HFFc6 (cell line): ENCODE measurements at places on chromosomes 6 and 20.

DNA sequence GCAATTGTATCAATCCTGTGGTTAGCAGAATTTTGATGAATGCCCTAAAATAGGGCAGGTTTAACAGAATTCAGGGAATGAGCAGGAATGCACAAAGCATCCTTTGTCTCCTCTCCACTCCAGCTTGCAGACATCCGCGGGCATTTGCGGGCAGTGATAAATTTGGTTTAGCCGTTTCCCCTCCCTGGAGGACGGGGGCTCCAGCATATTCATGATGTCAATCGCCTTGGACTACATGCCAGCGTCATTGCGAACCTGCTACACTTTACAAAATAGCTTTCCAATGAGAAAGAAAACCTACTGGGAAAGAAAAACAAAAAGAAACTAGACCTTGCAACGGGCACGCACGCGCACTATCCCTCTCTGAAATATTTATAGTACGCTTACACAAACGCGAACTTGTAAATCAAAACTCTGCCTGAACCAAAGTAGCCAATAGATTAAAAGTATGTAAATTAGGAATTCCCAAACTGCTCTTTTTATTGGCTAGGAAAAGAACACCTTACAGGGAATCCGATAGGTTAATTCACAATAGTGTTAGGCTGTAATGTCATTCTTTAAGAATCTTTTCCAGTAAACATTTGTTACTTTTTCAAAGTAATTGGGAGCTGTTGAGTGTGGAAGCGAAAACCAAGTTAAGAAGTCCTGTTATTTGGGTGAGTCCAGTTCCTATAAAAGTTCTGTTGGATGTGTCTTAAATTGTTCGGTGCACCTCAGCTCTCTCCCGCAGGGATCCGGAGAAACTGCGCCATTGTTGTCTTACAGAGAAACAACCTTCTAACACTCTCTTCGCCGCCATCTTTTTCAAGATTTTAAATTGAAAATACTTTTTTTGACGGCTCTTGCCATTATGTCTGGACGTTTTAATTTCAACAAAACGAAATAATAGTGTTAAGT is 136.7 kb downstream of the HFE start:
- peak; percentile 98 for DNase-seq

- peak; percentile 83 for DNase-seq
These were observed 42.8 kb upstream of the UBR2 start for GRCh38 chr6:42520786-42521607.

- peak; percentile 9 for DNase-seq
These were observed 118.6 kb upstream of the BCLAF1 start for GRCh38 chr6:136408204-136408603.

GRCh38 chr6:167303675-167304625 is 12.8 kb downstream of the UNC93A start:
- no peak for DNase-seq

GRCh38 chr6:32974016-32974333 is 5.6 kb downstream of the BRD2 start:
- peak; percentile 66 for DNase-seq

- peak; percentile 15 for DNase-seq
These were observed 950 bp downstream of the KCTD20 start for GRCh38 chr6:36443471-36444428.

DNA sequence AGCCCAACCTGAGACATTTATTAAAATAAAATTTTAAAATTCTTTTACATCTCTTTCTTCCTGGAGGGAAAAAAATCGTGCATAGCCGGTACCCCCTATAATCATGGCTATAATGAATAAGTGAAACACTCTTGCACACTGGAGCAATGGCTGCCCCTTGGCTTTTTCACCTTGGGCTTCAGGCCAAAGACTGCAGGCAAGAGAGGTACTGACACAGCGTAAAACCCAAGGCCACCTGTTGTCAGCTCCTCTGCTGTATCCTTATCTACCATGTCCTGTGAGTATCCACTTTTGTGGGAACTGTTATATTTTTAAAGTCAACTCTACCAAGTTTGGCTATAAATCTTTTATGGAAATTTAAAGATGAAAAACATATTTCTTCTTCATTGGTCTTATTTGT is 23.0 kb upstream of the LY86 start:
- DNase-seq, result no peak

GRCh38 chr6:157632821-157633220 is 190.2 kb upstream of the SNX9 start:
- DNase-seq, result peak; percentile 54

GRCh38 chr6:158040804-158041347 is 59.2 kb downstream of the SYNJ2 start:
- peak; percentile 54 for DNase-seq

DNA sequence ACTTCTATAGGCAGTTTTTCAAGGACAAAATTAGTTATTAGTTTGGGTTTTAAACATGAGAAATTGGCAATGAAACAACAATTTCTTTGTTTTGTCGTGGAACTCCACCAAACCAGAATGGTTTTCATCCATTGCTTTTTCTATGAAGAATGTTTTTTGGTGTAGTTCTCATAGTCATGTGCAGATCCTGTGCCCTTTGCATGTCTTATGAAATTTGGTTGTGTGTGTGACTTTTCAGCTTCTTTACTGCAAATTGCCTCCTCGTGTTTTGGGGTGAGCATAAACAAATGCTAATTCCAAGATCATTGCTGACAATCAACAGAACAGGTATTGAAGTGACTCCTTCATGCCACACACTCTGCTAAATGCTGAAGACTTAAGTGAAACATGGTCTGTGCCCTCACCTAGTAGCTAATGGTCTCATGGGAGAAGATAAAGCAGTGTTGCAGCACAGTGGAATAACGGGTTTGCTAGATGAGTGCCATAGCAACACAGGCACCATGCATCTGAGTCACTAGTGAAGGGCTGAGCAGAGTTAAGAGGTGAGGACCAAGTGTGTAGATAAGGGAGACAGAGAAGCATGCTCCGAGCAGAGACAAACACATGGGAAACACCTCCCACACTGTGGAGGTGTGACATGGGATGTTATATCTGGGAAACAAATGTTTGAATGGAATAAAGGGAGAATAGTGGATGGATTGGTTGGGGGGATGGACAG is 120.0 kb downstream of the SLC16A10 start:
- no peak for DNase-seq

DNA sequence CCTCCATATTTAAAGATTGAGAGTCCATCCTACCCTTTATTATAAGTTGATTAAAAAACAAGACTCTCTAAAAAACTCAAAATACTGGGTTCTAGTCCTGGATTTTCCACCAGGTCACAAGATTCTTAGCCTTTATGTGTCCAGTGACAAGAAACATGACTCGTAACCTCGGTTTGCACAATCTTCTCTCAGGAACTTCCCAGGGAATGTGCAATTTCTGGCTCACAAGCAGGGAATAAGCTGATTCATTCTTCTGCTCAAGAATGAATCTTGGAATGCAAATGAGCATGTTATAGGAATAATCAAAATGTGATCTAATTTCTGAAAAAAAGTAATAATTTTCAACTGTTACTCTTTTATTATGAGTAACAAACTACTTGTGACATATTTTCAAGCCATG is 45.1 kb downstream of the OGFRL1 start:
- DNase-seq, result peak; percentile 80

DNA sequence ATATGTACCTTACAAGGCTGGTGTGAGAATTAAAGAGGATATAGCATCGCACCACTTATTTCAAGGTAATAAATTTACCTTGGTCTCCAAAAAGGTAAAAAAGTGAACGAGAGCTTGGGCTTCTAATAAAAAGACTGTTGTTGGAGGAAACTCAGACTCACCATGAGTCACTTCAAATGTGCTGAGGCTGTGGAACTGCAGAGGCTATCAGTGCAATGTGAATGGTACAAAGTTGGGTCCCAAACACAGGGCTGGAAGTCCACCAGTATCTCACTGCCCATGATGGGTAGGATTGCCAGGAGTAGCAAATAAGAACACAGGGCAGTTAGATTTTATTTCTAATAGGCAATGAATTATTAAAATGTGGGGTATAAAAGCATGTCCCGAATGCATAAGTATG is 200.6 kb downstream of the MAFB start:
- DNase-seq, result no peak
